ENCODE measurements at places on chromosomes 1 and 21.

- DNase-seq = peak; percentile 75
These were observed 6.9 kb upstream of the PTGFR start for GRCh38 chr1:78483903-78484302.

GRCh38 chr21:29092102-29092959 is 18.9 kb upstream of the CCT8 start:
- no peak for DNase-seq

DNA sequence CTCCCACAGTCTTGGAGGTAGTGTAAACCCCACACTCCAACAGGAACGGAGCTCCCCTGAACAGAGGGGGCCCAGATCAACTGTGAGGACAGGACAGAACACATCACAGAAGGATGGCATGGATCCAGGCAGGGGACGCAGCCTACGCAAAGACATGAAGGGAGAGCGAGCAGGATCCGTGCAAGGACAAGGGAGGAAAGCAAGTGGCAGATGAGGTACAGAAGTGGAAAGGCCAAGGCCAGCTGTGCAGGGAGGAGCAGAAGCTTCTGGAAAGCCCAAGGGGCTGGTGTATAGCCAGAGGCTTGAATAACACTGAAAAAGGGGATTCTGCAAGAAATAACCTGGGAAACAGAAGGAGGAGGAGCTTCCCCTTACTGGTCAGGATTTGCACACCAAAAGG is 81.2 kb downstream of the SIPA1L2 start:
- no peak for DNase-seq

- peak; percentile 54 for DNase-seq
These were observed 30.3 kb downstream of the TCP10L start for GRCh38 chr21:32554832-32555638.

DNA sequence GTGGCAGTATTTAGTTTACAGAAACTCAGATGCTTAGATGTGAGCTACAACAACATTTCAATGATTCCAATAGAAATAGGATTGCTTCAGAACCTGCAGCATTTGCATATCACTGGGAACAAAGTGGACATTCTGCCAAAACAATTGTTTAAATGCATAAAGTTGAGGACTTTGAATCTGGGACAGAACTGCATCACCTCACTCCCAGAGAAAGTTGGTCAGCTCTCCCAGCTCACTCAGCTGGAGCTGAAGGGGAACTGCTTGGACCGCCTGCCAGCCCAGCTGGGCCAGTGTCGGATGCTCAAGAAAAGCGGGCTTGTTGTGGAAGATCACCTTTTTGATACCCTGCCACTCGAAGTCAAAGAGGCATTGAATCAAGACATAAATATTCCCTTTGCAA is 59.7 kb upstream of the ZNF326 start:
- no peak for DNase-seq

DNA sequence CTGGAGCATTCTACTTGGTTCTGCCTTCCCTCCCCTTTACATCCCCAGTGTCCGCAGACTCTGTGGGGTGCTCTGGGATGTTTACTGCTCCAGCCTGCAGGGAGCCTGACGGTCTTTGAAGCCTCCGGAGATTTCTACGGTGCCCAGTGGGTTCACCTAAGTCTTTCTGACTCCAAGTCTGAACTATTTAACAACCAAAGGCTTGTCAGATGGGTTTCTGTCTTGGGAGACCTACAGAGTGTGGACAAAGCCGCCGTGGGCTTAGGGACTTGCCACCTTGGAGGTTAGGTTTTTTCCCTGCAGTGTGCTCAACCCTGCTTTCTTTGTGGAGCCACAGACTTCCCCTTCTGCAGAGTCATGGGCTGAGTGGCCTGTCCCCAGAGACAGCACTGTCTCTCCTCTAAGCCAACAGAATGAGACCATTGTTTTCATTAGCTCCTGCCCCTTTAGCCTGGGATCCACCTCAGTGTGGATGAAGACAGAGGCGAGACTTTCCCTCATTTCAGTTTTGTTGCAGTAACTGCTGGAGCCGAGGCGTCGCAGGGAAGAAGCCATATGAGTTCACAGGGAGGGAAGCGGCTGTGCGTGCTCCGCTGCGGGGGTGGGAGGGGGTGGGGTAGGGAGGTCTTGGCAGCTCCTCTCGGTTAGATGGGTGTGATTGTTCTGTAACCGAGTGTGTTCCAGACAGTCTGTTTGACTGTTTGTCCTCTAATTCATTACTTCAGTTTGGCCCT is 120.7 kb downstream of the CNIH3 start:
- peak; percentile 64 for DNase-seq

DNA sequence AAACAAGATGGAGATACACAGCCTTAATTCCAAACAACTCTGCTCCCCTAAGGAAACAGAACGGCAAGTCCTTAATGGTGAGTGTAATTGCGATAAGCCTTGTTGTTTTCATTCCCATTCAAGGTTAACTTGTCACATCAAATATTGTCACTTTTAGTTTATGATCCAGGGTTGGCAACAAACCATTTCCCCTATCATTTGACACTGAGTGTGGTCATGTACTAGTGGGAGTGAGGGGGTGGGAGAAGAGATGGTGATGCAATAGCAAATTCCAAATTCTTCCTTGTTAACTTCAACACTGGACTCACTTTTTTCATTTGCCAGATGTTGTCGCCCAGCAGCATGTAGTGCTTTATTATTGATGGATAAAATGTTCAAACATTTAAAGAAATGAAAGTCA is 140.4 kb downstream of the ZNF326 start:
- no peak for DNase-seq
